Upper lobe of right lung (tissue), 1 donor: ENCODE measurements at places on chromosomes 11 and 22. TPM values are rescaled to one million over a fixed set of nuclear protein-coding genes. Genes with fewer than 3 reads are reported as not detected.

DNA sequence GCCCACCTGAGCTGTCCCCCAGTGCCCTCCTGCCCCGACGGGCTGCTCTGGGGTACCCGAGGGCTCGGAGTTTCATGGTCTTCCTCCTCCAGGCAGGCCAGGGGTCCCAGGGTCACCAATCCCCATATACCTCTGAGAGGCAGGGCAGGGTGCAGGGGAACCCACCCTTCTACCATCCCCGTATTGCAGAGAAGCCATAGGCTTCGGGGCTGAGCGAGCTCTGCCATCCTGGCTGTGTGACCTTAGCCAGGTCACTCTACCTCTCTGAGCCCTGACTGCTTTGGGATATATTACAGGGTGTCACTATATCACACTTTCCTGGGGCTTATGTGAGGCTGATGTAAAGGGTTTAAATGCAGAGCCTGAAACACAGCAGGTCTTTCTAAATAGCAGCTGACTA lies 57.4 kb downstream of the NAT10 start:
- H3K4me1 ChIP-seq = no peaks in the 10 kb centered on the region
- no peak overlapping the region for H3K27ac ChIP-seq
- DNase-seq = no peak
- no peaks in the 10 kb centered on the region for H3K27me3 ChIP-seq
- no peak overlapping the region for H3K4me3 ChIP-seq
- H3K36me3 ChIP-seq = no peaks in the 10 kb centered on the region

- H3K27ac ChIP-seq = peak within 1 kb of the TSS; percentile 97
- H3K4me1 ChIP-seq = peaks cover 13% of the 10 kb centered on the region
- H3K4me3 ChIP-seq = peak within 1 kb of the TSS; percentile 99
These were observed at the start of gene TRAF6 for GRCh38 chr11:36509694-36510593. Gene TRAF6, minus strand, starts transcription at chr11:36510272. Its CDS starts 8,757 bp downstream, at chr11:36501515.

DNA sequence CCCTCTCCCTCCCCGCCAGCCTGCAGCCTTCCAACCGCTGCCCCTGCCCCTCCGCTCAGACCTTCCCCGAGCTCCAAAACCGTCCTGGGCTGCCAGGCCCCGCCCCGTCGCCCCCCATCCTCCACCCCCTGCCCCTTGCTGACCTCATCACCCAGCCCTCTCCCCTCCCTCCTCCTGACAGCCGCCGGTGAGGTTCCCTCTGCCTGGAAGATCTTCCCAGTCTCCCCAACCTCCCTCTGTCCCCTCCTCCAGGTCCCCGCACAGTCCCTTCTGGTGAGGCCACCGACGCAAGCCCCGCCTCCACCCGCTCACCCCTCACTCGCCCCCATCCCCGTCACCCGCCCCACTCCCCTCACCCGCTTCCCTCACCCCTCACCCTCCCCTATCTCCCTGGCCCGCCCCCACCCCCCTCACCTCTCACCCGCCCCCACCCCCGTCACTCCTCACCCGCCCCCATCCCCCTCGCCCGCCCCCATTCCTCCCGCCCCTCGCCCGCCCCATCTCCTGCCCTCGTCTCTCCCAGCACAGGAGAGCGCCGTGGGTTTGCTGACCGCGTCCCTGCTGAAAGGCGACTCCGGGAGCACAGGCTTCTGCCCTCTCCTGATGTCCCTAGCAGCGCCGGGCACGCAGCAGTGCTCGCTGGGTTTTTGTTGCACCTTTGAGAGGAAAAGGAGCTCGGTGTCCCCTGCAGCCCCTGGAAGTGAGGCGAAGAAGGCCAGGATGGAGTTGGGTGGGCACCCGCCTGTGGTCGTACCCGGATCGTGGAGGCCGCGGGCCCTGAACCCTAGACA lies 16.4 kb upstream of the UPK3A start:
- H3K36me3 ChIP-seq = no peaks in the 10 kb centered on the region
- H3K27ac ChIP-seq = no peak overlapping the region
- peaks cover 20% of the 10 kb centered on the region for H3K4me1 ChIP-seq

Gene TMEM41B
- 71.6 TPM for total RNA-seq

Gene ZNF214
- 3.7 TPM for total RNA-seq

Gene HDAC10
- 48.9 TPM for total RNA-seq
